CD4-positive, CD25-positive, alpha-beta regulatory T cell (primary cell): ENCODE measurements at places on chromosomes 2 and 18.

DNA sequence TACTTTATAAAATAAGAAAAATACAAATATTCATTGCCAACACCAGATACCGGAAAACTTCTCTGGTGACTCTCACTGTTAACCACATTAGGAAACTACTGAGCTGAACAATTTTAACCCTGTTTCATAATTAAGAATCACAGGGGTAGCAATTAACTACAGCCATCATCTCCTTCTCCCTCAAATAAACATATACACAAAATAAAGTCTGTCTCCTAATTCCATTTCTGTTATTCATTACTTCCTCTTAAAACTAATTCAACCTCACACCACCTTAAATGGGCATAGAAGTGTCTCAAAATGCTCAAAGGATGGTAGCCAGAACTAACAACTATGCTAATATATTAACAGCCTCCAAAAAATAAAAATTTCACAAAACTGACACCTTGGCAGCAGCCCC, 60.7 kb downstream of the ACVR1 start:
- no peak for DNase-seq

GRCh38 chr2:8089596-8089995, 592.3 kb upstream of the ID2 start:
- no peak for DNase-seq

DNA sequence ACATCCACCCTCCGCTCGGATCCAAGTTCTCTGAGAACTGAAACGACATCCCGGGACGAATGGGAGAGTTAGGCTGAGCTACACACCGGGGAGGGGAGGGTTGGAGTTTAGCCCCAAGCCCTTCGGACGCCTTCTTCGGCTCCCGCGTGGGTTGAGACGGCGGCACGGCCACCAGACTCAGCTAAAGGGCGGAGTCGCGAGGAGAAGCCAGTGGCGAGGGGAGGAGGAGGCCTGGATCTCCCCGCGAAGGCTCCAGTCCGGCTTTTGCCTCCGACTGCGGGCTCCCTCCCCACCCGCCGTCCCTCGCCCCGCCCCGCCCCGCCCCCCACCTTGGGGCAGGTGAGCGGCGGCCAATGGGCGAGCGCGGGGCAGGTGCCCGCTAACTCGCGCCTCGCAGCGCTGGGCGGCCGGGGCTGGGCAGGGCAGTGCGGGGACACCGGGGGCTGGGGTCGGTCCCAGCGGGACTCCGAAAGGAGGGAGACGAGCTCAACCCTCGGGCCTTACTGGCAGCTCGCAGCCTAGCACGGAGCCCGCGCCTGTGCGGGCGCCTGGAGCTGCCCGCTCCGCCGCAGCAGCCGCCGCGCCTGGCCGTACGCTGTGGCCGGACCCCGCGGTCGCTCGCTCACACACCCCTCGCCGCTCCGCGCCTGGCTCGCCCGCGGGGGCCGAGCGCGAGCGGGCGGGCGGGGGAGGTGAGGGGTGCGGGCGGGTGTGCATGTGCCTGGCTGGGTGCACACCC, at the start of gene EMX1:
TSS of gene EMX1 (plus strand) at position 382 of the 739 bp plus-strand sequence. CDS start at position 716, 334 bp downstream.
- DNase-seq = peak; percentile 47

DNA sequence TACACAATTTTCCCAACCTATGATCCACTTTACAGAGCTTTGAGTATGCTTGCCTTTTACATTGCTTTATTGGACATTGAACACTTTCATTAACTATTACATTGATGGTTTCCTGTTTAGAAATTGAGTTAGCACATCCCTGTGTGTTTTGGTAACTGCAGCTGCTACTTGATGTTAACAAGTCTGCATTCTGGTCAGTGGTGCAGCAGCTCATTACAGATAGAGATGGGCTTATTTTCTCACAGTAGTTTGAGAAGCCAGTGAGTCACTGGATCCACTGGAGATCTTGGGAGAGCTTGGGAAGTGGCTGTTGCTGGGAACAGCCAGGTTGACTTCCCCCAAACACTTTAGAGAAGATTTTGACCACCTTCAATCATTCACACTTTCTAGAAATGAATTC, 150.5 kb downstream of the ARHGAP15 start:
- no peak for DNase-seq

DNA sequence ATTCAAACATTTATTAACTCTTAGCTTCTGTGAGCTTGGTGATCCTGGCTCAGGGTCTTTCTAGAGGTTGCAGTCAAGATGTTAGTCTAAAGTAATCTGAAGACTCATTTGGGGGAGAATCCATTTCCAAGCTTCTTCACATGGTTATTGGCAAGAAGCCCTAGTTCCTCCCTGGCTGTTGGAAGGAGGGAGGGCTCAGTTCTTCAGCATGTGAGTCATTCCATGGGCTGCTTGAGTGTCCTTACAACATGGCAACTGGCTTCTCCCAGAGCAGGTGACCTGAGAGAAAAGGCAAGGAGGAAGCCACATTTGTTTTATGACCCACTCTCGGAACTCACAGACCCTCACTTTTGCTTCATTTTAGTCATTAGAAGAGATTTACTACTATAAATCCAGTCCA, 10.6 kb upstream of the C2orf74 start:
- no peak for DNase-seq
